ENCODE measurements at places on chromosomes 2 and 18.

- no peak for DNase-seq
Measured at GRCh38 chr18:13398631-13399030, 180.1 kb downstream of the LDLRAD4 start.

- no peak for DNase-seq
Measured at GRCh38 chr2:230156782-230157699, 62.7 kb downstream of the SP110 start.

DNA sequence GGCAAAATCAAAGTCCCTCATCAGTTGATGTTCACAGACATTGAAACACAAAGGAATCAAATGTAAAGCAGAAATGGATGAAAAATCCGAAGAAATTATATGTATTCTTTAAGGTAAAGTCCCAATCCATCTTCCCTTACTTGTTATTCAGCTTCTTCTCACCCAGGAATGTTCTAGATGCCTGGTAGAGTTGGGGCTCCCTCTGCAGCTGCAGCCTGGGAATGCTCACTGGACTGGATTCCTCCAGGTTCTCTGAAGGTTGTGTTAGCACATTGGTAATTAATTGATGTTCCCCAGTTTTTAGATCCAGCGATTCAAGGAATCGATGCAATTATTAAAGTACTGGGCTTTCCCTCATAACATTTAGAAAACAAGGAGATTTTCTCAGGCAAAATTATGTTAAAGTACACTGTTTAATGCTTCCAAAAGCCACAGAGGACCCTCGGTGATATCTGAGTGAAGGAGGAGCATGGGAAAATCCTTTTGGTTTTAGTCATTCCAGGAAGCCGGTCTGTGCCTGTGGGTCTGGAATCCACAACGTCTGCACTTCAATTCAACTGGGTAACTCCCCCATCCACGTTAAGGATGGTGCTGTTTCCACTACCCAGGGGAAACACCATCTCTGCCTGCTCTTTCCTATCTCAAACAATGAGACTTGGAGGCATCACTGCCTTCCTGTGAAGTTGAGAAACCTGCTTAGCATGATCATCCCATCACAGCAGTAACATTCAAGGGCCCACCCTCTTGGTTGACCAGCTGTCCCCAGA, 22.0 kb downstream of the NTSR2 start:
- no peak for DNase-seq

DNA sequence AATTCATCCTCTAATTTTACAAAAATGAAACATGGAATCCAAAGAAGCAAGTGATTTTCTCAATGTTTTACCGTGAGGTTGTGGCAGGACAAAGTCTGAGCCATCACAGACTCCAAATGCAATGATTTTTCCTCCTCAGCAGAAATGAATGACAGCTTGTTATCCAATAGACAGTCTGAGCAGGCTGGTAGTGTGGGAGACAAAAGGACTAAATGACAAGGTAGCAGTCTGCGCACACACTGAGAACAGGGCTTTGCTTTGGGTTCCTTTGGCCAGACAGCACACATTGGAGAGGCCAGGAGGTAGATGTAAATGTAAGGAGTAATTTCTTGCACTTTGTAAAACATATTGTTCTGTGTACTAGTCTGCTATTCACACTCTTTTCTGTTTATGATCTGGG, 50.3 kb upstream of the RGPD4 start:
- no peak for DNase-seq
